NCI-H460 (cell line): ENCODE measurements at places on chromosomes 16 and 17. TPM values are rescaled to one million over a fixed set of nuclear protein-coding genes. Genes with fewer than 3 reads are reported as not detected.

NPIPA8 gene
- not detected in 2 replicates for total RNA-seq

PRSS27 gene
- total RNA-seq = 3.0 and 3.8 TPM in 2 replicates

KRTAP9-8 gene
- total RNA-seq = not detected in 2 replicates

SYNGR3 gene
- 4.0 and 4.5 TPM in 2 replicates for total RNA-seq

GRAP gene
- not detected in 2 replicates for total RNA-seq

RNF112 gene
- total RNA-seq = 0.20 TPM in 2 replicates

CDH15 gene
- 0.17 and 0.20 TPM in 2 replicates for total RNA-seq

GPR179 gene
- 0.03 and 0.05 TPM in 2 replicates for total RNA-seq

GRCh38 chr17:66692421-66692690 lies 142.6 kb upstream of the CACNG5 start:
- no peak for DNase-seq

- peak; percentile 21 for DNase-seq
These were observed 321.4 kb downstream of the FOXL1 start for GRCh38 chr16:86899757-86900156.

GRCh38 chr16:21056396-21056795 lies 94.2 kb downstream of the DNAH3 start:
- DNase-seq = no peak

- DNase-seq = no peak
These were observed 95.5 kb downstream of the MAP2K4 start for GRCh38 chr17:12116143-12116542.

GRCh38 chr16:27982184-27982583 lies 81.3 kb downstream of the GSG1L start:
- DNase-seq = no peak

DNA sequence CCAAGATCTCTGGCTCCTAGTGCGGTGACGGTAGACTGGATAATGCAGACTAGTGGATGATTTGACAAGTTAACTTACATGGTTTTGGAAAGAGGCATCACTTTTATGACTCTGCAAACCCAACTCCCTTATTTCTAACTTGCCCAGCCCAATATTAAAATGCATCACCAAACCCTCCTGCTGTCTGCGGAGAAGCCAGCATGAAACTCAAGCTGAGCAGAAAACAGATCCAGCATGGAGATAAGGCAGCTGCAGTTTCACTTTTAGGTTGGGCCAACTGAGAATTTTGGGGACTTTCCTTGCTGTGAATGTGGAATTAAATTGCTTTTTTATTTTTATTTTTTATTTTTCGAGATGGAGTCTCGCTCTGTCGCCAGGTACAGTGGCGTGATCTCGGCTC lies 27.8 kb downstream of the CDH1 start:
- no peak for DNase-seq

GRCh38 chr16:2715519-2715918 lies 4.5 kb downstream of the PRSS27 start:
- peak; percentile 9 for DNase-seq

DNA sequence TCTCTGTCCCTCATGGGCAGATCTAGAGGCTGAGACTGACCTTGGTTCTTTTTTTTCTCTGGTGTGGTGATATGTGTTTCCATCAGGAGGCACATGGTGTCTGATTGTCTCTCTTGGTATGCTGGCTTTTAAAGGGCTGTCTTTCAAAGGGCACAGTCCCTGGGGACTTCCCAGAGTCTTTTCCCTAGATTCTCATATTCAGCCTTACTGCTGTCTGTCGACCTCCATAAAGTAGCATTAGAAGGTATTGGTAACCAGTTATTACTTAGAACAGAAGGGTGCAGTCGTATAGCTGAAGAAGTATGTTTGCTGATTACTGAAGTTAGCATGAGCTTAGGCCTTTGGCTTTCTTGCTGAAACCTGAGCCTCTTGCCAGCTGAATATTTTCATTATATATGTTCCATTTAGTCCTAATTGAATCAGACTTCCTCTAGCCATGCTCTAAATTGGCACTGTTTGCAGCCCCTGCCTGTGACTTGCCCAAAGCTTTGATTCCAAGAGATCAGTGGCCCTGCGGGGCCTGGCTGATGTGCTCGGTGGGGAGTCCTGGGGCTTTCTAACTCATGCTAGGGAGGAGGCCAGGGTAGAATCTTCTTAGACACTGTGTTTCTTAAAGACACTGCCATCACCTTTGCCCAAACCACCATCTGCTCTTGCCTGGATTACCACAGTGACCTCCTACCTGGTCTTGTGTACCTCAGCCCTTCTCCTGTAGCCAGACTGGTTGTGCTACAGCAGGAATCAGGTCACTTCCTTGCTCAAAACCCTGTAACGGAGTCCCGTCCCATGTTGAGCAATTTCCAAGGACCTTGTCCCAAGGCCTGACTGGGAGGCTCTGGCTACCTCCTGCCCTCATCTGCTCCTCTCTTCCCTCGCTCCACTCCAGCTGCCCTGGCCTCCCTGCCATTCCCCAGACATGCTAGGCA lies 71.5 kb downstream of the WWP2 start:
- no peak for DNase-seq

GRCh38 chr16:55480228-55480655 lies 1.2 kb downstream of the MMP2 start:
- no peak for DNase-seq

DNA sequence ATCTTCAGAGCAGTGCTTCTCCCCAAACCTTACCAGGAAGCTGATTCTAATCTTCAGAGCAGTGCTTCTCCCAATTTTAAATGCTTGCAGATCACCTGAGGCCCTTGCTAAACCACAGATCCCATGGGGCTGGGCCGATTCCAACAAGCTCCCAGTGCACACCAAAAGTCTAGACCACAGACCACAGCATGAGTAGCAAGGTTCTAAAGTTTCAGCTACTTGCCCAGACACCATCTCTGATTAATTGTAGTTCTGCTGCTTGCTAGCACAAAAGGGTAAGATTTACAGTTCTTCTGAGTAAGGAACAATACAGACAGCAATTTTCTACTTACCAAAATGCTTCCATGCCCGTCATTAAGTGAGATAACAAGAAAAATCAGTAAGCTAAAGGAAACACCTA lies 12.2 kb downstream of the CLEC3A start:
- DNase-seq = no peak

- DNase-seq = no peak
These were observed 4.3 kb upstream of the SYNGR2 start for GRCh38 chr17:78163881-78164747.

GRCh38 chr16:61579195-61579594 lies 457.0 kb downstream of the CDH8 start:
- no peak for DNase-seq

DNA sequence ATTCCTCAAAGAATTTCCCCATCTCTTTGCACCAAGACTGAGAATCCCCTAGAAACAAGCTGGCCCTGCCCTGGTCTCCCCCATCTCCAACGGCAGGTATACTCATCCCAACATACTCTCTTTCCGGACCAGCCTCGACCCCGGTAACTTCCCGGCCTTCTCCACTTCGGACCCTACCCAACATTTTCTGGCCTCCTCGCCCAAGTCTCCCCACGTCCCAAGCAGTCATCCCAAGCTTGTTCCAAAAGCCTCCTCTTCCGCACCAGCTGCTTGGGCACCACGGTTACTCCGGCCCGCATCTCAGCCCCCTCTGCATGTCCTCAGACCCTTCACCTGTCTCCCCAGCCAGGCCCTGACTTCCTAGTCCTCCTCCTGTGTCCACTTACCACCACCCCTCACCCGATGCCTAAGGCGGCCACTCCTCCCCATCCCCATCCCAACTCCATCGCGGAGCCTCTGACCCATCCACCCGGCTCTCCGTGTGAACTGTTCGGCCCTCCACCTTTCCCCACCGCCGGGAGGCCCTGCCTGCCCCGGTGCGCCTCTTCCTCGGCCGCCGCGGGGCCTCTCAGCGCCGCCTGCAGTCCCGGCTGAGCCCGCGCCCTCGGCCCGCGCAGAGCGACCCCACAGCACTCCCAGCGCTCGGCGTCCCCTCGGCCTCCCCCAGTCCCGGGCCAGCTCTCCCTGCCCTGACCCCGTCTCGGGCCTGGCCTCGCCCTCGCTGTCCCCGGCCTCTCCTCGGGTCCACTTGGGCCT lies 994 bp downstream of the PITPNA start:
- no peak for DNase-seq

DNA sequence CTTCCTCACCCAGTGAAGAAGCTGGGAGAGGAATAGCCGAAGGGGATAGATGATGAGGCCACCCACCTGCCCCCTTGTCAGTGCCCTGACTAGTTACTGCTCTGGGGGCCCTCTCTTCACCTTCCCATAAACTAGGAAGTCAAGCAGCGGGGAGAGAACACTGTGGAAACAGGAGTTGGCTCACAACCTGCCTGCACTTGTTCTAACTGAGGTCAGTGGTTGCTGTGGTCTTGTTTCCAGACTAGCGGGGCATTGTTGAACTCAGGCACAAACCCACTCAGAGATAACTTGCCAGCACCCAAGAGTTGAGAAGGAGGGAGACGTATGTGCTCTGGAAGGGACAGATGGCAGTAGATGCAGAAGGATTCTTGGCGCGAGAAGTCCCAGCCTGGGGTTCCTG lies 48.6 kb upstream of the DDX52 start:
- DNase-seq = no peak

GRCh38 chr17:73874008-73874720 lies 229.9 kb upstream of the SDK2 start:
- no peak for DNase-seq

GRCh38 chr16:49586466-49587450 lies 213.2 kb downstream of the C16orf78 start:
- no peak for DNase-seq

GRCh38 chr17:56933151-56933745 lies 19.4 kb upstream of the TRIM25 start:
- no peak for DNase-seq

DNA sequence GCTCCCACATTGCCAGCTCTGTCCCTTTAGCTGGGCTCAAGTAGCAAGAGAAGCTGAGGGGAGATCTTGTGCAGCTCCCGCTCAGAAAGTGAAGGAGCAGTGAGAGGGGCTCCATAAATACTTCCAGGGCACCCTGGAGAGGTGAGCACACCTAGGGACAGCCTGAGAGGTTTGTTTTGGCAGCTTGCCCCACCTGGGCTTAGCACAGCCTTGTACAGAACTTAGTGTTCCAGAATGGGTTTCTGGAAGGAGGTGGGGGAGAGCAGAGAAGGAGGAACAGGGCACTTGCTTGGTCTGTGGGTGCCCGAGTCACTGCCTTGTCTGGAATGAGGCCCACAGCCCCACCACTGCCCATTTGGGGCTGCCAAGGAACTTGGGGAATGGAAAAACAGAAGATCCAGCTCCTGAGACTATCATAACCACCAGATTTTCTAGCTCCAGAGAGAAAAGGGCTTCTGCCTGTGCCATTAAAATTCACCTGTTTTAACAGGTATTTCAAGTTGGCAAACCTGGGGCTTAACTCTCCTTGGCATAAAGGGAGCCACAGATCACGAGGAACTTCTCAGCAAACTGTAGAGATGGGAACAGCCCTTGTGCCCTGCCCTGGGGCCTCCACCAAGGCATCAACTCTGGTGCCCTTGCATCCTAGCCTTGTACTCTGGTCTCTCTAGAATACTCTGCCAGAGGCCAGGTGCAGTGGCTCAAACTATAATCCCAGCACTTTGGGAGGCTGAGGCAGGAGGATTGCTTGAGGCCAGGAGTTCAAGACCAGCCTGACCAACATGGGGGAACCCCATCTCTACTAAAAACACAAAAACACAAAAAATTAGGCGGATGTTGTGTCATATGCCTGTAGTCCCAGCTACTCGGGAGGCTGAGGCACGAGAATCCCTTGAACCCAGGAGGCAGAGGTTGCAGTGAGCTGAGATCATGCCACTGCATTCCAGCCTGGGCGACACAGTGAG lies 1.9 kb downstream of the PRR15L start:
- no peak for DNase-seq

- no peak for DNase-seq
These were observed 8.7 kb downstream of the DNAI2 start for GRCh38 chr17:74282587-74283370.

DNA sequence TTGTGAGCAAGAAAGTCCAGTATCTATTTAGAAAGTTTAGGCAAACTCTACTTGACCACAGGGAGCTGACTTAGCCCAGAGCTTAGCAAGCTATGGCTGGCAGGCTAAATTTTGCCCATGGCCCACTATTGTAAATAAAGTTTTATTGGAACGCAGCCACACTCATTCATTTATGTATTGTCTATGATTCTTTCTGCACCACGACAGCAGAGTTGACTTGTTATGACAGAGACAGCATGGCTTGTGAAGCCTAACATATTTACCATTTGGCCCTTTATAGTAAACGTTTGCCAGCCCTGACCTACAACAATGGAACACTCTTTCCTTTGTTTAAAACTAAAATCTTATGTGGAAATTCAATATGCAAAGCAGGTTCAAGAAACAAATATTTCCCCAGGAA lies 100.0 kb upstream of the ZFHX3 start:
- no peak for DNase-seq

DNA sequence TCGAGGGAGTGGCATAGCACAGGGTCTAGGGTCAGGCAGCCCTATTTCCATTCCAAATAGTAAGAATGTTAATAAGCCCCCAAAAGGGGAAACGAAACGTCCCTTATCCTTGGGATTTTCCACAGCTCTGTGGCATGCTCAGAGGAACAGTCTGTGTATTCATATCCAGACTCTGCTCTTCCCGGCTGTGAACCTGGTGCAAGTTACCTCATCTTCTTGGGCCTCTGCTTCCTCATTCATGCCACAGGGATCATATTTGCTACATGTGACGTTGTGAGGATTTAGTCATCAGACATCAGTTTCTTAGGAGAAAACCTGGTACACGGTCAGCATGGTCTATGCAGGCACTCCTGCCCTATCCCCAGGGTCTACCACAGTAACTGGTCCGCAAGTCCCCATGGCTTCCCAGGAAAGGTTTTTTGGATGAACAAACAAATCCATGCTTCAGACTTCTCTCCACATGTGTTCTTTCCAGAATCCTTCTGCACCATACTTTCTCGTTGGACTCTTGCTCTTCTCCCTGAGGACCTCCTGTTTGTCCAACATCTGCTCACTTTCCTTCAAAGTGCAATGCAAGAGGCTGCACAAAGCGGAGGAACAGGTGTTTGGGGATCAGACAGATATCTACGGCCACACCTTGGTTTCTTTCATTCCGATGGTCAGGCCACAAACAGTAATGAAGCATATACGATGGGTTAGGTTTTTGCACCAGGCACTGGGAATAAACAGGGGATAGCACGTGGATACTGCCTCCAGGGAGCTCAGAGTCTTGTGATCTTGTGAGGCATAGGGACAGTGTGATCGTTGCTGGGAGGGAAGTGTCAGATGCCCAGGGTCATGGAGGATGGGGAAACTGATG lies 17.7 kb downstream of the GLP2R start:
- DNase-seq = peak; percentile 54
